ENCODE measurements at places on chromosomes 12 and 14.

GRCh38 chr12:55762646-55763045 is 19.7 kb downstream of the GDF11 start:
- no peak for DNase-seq

GRCh38 chr12:6536894-6537579 is 2.7 kb downstream of the GAPDH start:
- DNase-seq: no peak

DNA sequence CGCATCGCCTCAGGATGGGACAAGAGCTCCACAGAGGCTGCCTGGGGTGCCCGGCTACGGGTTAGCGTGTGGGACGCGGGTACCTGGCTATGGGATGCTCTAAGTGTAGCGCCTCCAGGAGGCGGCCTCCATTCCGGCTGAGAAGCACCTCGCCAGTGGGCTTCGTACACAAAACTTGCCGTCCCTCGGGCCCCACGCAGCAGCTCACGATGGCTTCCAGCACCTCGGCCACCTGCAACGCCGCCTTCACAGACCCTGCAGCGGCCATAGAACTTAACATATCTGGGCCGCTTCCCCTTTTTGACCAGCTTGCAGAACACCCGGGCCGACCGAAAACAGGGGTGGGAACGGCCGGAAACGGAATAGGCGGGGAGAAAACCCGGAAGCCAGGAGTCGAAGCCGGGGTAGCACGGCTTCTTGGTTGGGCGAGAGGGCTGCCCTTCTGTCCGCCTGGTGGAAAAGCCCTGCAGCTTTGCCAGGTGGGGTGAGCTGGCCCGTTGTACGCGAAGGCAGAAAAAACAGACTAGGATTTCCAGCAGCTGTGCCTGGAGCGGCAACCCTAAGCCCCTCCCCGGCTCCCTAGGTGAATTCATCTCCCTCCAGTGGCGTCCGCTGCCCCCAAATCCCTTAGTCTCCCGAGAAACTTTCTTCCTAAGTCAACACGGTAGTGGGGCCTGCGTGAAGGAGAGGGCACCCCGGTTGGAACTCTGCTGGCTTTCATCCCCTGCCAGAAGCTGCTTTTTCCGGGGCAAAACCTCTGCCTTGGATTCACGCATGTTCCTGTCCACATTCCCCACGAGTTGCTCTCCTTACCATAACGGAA is at the start of gene BBS10:
BBS10 (minus strand) TSS at position 337 of the 823 bp plus-strand sequence; CDS start at position 280, 57 bp downstream.
- DNase-seq: peak; percentile 96

DNA sequence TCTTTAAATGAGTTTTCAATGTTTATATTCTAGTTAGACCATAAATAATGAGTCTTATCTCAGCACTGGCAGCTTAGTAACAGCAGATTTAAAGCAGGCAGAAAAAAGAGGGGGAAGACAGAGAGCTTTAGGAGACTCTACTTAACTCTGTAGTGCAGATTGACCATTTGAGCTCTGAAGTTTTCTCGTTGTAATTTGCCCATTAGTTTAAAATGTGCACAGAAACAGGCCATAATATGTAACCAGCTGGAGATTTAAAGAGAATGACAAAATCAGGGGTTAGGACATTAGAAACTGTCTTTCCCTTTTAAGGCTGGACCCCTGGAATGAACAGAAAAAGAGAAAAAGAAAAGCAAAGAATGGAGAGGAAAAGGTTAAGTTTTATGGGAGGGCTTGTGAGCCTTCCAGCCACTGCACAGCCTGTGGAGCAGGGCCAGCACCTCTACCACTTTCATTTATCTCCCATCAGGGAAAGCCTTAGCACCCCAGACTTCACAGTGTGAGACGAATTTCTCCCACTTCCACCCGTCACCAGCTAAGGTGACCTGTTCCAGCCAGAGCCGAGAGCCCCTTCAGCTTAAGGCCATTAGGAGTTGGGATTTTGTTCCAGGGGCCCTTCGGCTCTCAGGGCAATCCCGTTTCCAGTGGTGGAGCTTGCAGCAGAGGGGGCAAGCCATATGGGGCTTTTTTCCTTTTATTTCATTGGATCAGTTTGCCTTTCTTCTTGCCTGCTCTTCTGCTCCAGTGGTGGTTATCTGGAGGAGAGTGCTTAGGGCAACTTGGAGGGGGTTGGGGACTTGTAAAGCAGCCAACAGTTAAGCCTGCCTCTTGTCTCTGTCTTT is 8.0 kb downstream of the IL22 start:
- DNase-seq: no peak

GRCh38 chr14:34204774-34205173 is 253.9 kb upstream of the EGLN3 start:
- no peak for DNase-seq

DNA sequence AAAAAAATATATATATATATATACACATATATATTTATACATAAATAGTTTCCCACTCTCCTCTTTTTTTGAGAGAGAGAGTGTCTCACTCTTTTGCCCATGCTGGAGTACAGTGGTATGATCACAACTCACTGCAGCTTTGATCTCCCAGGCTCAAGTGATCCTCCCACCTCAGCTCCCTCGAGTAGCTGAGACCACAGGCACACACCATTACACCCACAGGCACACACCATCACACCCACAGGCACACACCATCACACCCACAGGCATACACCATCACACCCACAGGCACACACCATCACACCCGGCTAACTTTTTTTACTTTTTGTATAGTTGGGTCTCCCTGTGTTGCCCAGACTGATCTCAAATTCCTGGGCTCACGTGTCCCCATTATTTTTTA is 14.1 kb upstream of the GAPDH start:
- DNase-seq: no peak

DNA sequence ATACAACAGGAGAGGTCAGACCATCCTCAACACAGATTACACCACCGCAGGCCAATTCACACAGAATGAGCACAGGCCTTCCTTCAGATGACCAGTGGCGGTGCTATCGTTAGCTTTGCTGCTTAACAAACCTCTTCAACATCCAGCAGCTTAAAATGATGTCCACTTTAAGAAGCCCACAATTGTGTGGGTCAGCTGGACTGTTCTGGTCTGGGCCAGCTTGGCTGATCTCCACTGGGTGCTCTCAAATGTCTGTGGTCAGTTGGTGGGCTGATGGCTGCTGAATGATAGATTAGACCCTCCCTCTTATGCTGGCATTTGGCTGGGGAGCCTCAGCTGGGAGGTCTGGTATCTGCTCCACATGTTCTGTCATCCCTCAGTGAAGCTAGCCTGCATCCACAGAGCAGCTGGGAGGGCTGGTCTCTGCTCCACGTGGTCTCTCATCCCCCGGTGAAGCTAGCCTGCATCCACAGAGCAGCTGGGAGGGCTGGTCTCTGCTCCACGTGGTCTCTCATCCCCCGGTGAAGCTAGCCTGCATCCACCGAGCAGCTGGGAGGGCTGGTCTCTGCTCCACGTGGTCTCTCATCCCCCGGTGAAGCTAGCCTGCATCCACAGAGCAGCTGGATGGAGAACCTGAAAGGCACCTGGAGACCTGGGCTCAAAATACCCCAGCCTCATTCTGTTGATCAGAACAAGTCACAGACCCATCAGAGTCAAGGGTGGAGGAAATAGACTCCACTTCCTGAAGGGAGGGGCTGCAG is 203.6 kb upstream of the DIO3 start:
- DNase-seq: no peak

DNA sequence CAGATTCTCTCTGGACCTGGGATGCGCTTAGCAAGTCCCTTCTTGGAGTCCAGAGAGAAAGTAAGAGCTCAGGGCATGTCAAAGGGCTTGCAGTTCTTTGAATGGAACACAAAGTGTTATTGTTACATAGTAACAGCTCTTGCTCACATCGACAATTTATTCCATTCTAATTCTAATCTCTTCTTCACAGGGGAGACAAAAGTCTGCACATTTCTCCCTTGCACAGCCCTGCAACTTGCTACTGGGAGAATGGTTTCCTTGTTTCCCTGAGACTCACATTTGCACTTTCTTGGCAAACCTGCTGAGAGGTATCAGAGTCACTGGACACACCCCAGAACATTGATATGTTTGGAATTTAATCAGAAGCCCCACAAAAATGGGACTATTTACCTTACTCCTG is 209.9 kb upstream of the IGF1 start:
- DNase-seq: no peak

DNA sequence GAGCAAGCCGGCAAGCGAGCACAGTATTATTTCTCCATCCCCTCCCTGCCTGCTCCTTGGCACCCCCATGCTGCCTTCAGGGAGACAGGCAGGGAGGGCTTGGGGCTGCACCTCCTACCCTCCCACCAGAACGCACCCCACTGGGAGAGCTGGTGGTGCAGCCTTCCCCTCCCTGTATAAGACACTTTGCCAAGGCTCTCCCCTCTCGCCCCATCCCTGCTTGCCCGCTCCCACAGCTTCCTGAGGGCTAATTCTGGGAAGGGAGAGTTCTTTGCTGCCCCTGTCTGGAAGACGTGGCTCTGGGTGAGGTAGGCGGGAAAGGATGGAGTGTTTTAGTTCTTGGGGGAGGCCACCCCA is 3.9 kb upstream of the NXPH4 start:
- DNase-seq: no peak

DNA sequence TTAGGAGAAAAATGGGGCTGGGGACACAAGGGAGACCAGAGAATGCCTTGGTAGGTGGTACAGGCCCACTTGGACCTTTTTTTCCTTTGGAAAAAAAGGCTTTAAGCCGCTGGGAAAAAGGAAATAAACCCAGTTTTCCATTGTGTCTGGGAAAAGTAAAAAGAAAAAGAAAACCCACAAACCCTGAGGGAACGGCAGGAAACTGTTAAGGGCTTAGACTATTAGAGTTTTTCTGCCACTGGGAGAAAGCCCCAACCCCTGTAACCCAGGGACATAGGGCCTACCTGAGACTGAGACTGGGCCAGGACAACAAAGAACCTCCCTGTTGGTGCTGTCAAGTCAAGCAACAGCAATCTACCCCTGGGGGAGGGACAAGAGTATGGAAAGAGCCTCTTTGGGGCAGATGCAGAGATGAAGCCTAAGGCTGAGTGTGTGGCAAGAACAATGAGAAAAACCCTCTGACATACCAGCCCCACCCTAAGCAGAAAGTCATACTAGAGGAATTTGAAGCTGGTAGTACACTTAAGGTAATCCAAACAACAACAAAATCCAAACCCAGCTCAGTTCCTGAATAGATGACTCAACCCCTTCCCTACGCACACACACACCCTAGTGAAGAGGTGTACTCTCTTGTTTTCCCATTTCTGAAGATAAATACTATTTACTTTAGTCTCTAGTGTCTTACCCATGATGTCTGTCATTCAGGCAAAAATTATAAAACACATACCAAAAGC is 22.8 kb downstream of the ATF1 start:
- no peak for DNase-seq
